Panc1 (cell line): ENCODE measurements at places on chromosomes 16 and 17. TPM values are rescaled to one million over a fixed set of nuclear protein-coding genes. Genes with fewer than 3 reads are reported as not detected.

The CACNG1 gene
- total RNA-seq, result 0.13 TPM

The HS3ST6 gene
- 3.3 TPM for total RNA-seq

The AGRP gene
- total RNA-seq, result not detected

The PLXDC1 gene
- not detected for total RNA-seq

The MAPK8IP3 gene
- 108 TPM for total RNA-seq

The P2RX5 gene
- total RNA-seq, result 14.9 TPM

The DPEP3 gene
- not detected for total RNA-seq

The CPHXL2 gene
- not detected for total RNA-seq

The TNFAIP1 gene
- 55.8 TPM for total RNA-seq

The RAB11FIP4 gene
- total RNA-seq, result 10.8 TPM

The LHX1 gene
- total RNA-seq, result 8.6 TPM

The ITGA2B gene
- 2.4 TPM for total RNA-seq

The SAMD14 gene
- 6.9 TPM for total RNA-seq

The EPX gene
- total RNA-seq, result not detected

The TBC1D3E gene
- total RNA-seq, result not detected

The IGF2BP1 gene
- total RNA-seq, result 109 TPM

The AMZ2 gene
- total RNA-seq, result 59.6 TPM

The PRR35 gene
- 2.2 TPM for total RNA-seq

The KCNH4 gene
- total RNA-seq, result 1.5 TPM

The FSCN2 gene
- total RNA-seq, result 1.2 TPM

The PIK3R5 gene
- total RNA-seq, result 0.15 TPM

The CCL5 gene
- total RNA-seq, result 15.9 TPM

The LRRC46 gene
- total RNA-seq, result 1.9 TPM

The XAF1 gene
- total RNA-seq, result 3.5 TPM

The CSF3 gene
- not detected for total RNA-seq

The C1QTNF1 gene
- 1.5 TPM for total RNA-seq

The HCRT gene
- total RNA-seq, result not detected

The SLC16A6 gene
- 0.26 TPM for total RNA-seq

The HSD17B1 gene
- total RNA-seq, result 5.4 TPM

The SLFN13 gene
- 56.5 TPM for total RNA-seq

The CACNG5 gene
- total RNA-seq, result 0.21 TPM

The NPTX1 gene
- 1.1 TPM for total RNA-seq

The TPSD1 gene
- total RNA-seq, result 0.26 TPM

The NFATC2IP gene
- total RNA-seq, result 47.3 TPM

The SYT17 gene
- 5.4 TPM for total RNA-seq

The C16orf86 gene
- 0.80 TPM for total RNA-seq

The CASKIN1 gene
- total RNA-seq, result 4.5 TPM

The NPIPA3 gene
- total RNA-seq, result 3.7 TPM

The C17orf50 gene
- not detected for total RNA-seq

The RUSF1 gene
- 47.4 TPM for total RNA-seq

The DOC2B gene
- 1.5 TPM for total RNA-seq

The CCL23 gene
- total RNA-seq, result not detected

The MILR1 gene
- total RNA-seq, result not detected

The KRT28 gene
- not detected for total RNA-seq

The IL34 gene
- 5.8 TPM for total RNA-seq

The HSD11B2 gene
- total RNA-seq, result 0.77 TPM

The PPP1R27 gene
- total RNA-seq, result not detected

The RNU2-1 gene
- total RNA-seq, result 4,481 TPM

The OTOP3 gene
- not detected for total RNA-seq

The TBX2 gene
- total RNA-seq, result 35.6 TPM

The FOXN1 gene
- not detected for total RNA-seq

The ABCA5 gene
- 13.3 TPM for total RNA-seq

The STUB1 gene
- 217 TPM for total RNA-seq
